Activated naive CD4-positive, alpha-beta T cell treated with anti-CD3 and anti-CD28 coated beads for 36 hours (primary cell): ENCODE measurements at places on chromosomes 1 and 21. TPM values are rescaled to one million over a fixed set of nuclear protein-coding genes. Genes with fewer than 3 reads are reported as not detected.

EPHB2 gene
- not detected for total RNA-seq

HHAT gene
- total RNA-seq = 3.9 TPM

LIPI gene
- not detected for total RNA-seq

FALEC gene
- total RNA-seq = not detected

WDTC1 gene
- 22.6 TPM for total RNA-seq

ST6GALNAC3 gene
- 2.8 TPM for total RNA-seq

ANGEL2 gene
- total RNA-seq = 39.5 TPM

MYOG gene
- total RNA-seq = not detected

PCSK9 gene
- total RNA-seq = not detected

NPPA gene
- total RNA-seq = not detected

NEGR1 gene
- total RNA-seq = not detected

- no peak for DNase-seq
Measured at GRCh38 chr1:110888049-110888448, 15.1 kb downstream of the CD53 start.

- DNase-seq = no peak
Measured at GRCh38 chr21:25508364-25508763, 98.9 kb downstream of the MRPL39 start.

DNA sequence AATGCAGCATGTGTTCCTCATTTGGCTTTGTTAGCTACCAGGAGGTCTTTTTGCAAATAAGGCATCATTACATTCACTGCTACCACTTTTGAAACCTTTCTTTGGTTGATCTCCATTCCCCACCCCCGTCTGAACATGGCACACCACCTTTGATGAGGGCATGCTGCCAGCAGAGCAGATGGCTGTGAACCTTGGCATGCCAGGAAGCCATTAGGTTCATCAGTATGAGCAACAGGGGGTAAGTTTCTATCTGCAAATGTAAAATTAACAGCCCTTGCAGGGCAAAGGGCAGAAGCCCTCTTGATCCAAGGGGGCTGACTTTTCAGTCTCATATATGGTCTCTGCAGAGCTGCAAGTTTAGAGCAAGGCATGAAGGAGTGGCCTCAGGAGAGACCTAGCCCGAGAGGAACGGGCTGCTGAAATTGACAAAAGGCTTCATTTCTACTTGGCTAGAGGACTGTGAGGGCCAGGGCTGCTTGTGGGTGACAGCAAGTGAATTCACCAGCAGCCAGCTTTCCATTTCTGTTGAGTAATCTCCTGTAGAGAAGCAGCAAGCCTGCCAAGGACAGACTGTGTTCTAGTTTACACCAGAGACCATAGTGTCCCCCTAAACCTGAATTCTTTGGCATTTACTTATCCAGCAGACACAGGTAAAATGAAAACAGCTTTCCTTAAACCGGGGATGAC lies 127.9 kb downstream of the ZNF326 start:
- DNase-seq = no peak

- no peak for DNase-seq
Measured at GRCh38 chr1:48793863-48794262, 17.2 kb upstream of the BEND5 start.

GRCh38 chr1:229268505-229268904 lies 2.4 kb upstream of the RAB4A start:
- DNase-seq = no peak

- no peak for DNase-seq
Measured at GRCh38 chr21:43015906-43016540, 41.7 kb downstream of the PKNOX1 start.

DNA sequence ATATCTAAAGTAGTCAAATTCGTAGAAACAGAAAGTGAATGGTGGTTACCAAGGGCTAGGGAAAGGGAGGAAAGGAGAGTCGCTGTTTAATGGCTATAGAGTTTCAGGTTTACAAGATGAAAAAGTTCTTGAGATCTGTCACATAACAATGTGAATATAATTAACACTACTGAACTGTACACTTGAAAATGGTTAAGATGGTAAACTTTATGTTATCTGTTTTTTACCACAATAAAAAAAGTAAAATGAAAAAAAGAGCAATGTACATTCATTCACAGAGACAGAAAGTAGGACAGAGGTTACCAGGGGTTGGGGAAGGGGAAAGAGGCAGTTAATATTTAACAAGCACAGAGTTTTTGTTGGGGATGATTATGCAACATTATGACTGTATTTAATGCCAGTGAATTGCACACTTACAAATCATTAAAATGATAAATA lies 53.3 kb upstream of the SEC16B start:
- no peak for DNase-seq

DNA sequence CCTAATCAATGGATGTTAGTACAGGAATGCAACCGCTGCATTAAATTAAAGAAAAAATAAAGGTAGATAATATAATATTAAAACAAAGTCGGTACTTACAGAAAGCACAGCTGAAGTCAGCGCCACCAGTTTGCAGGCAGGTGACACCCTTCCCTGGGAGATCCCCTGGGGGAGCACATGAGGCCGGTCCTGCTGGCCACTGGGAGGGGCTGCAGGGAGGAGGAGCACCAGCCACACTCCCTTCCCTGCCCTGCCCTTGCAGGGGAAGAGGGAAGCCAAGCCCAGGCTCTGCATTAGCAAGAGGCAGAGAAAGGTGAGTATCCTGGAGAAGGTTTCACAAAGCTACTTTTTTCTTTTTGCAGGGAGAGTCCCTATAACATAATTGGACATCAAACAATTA lies 507.0 kb downstream of the AJAP1 start:
- DNase-seq = peak; percentile 6

DNA sequence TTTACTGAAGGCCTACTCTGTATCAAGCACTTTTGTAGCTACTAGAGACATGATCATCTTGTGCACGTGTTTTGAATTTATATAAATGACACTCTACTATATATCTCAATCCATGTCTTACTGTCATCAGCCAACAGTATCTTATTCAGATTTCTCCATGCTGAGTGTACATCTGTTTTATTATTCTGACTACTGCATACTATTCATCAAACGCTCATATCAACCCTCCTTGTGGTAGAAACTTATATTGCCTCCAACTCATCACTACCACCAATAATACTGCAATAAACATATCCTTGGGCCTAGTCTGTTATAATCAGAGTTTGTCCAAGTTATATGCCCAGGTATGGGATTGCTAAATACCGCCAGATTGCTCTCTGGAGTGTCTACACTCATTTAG lies 81.6 kb upstream of the IRF2BP2 start:
- no peak for DNase-seq

DNA sequence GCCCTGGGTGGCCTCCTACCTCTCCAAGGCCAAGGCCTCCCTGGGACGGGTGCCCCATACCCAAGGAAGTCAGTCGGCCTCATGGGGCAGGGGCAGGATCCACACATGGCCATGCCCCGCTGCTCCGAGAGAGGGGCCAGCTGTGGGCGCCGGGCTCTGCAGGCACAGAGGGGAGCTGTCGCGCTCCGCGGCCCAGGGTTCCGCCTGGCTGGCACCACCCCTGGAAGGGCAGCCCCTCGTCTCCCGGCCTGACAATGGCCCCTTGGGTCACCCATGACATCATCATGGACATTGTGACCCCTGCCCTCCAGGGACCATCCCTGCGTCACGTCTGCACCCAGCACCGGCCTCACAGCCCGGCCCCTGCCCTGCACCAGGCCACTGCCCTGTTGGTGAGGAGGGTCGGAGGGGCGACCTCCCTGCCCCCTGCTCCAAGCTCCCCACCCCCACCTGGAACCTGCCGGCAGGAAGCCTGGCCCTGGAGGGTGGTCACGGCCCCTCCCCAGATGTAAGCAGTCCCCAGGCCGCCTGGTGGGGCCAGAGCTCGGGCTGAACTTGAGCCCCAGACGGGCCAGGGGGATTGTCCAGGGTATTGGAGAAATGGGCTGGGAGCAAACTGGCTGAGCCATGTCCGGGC lies 5.8 kb downstream of the TTLL10 start:
- no peak for DNase-seq

GRCh38 chr1:25621876-25622275 lies 5.3 kb downstream of the MAN1C1 start:
- DNase-seq = peak; percentile 55

GRCh38 chr1:172723251-172723650 lies 64.3 kb downstream of the FASLG start:
- no peak for DNase-seq

GRCh38 chr1:224061436-224061835 lies 52.5 kb upstream of the FBXO28 start:
- DNase-seq = no peak

GRCh38 chr1:6438047-6438525 lies 13.5 kb downstream of the ESPN start:
- DNase-seq = peak; percentile 81

DNA sequence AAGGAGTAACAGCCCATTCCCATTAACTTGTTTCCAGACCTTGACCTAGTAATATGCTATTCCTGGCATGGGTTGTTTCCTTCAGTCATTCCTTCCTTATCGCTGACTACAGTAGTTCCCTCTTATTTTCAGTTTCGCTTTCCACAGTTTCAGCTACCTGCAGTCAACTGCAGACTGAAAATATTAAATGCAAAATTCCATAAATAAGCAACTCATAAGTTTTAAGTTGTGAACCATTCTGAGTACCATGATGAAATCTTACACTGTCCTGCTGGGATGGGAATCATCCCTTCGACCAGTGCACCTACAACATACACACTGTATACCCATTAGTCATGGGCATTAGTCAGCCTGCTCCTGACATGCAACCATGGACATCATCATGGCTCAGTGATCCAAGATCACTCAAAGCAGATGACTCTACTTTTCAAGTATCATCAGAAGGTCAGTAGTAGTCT lies 66.7 kb downstream of the CCDC30 start:
- DNase-seq = peak; percentile 36

DNA sequence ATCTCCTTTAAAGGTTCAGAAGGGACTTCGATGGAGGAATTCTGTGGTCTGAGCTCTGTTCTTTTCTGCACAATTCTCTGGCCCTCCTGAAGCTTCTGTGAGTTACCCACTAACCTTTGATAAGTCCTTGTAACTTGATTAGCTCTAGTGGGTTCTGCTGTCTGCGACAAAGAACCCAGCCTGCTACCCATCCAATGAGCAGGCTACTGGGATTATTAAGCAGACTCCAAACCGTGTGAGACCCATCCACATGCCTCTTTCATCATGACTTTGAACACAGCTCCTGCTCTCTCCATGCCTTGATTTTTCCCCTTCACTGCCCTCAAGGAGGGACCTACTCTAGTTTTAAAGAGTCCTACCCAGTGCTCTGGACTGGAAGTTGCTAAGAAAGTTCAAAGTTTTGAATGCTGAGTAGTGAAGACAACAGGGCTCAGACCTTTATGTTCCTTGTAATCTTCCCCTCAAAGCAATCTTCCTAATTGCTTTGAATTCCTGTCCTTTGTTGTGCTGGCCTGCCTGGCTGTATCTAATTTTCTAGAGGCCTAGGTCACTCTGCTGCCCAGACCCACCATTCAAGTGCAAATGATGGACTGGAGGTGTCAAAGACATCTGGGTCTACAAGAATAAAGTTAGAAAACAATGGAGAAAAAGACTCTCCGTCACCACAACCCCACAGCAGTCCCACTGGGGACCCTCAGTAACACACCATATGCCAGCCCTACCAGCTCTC lies 146.9 kb downstream of the RHOU start:
- no peak for DNase-seq

GRCh38 chr1:5119366-5120234 lies 465.2 kb downstream of the AJAP1 start:
- no peak for DNase-seq

GRCh38 chr1:162982364-162982763 lies 86.8 kb upstream of the RGS4 start:
- DNase-seq = no peak

GRCh38 chr1:13965770-13966398 lies 265.9 kb downstream of the PRDM2 start:
- peak; percentile 27 for DNase-seq

DNA sequence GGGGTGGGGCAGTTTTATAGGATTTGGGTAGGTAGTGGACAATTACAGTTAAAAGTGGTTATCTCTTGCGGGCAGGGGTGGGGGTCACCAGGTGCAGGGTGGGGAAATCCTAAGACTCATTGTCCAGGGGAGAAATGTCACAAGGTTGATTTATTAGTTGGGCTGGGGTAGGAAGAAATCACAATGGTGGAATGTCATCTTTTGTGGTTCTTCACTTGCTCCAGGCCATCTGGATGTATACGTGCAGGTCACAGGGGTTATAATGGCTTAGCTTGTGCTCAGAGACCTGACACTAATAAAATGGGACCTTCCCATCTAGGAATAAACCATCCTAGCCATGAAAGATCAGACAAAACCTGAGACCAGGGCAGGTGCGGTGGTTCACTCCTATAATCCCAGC lies 11.5 kb downstream of the TEX46 start:
- no peak for DNase-seq

DNA sequence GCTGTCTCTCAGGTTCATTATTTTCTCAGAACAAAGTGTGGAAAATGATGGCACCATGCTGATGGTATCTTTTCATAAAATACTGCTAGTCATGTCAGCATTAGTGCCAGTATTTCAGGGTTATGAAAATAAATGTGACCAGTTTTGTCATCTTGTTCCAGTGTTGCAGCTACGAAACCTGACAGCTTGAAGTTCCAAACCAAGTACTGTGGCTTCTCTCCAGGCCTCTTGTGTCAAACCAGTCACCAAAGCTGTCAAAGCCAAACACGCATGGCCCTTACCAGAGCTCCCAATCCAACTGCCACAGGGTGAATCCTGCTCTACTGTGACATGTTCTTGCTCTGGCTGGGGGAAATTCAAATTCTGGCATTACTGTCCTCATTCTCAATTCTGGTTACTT lies 20.7 kb upstream of the EXO1 start:
- no peak for DNase-seq

DNA sequence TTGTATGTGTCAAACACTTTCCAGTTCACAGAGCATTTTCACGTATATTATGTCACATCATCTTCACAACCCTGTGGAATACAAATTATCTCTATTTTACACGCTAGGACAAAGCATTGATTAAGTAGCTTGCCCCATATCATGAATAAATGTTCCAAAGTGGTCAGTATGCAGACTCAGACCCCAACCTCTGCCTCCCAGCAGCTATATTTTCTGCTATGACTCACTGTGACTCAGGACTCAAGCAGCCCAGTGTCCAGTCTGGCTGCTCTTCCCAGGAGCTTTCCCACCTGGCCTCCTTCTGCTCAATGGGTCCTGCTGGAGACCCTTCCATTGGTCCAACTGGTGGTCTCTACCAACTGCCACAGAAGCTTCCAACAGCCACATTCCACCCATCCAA lies 56.0 kb upstream of the RAP1A start:
- DNase-seq = no peak

DNA sequence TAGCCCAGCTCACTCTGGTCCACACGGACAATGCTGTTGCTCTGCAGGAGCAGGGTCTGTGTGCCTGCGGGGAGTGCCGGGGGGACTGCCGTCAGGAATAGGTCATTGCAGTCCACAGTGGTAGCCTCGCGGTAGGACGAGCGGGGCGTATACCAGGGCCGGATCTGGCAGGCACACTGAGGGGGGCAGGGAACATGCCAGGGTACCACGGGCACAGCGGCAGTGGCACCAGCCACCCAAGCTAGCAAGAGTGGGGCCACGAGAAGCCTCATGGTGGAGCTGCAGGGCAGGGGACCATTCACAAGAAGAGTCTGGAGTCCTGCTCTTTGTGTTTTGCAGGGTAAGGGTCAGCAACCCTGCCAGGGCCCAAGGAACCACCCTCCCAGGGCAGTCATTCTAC lies 65.8 kb downstream of the LRRN2 start:
- peak; percentile 17 for DNase-seq

- DNase-seq = no peak
Measured at GRCh38 chr21:29217818-29218291, 80.9 kb upstream of the BACH1 start.
